Activated naive CD4-positive, alpha-beta T cell treated with anti-CD3 and anti-CD28 coated beads for 36 hours (primary cell): ENCODE measurements at places on chromosomes 2 and 18. TPM values are rescaled to one million over a fixed set of nuclear protein-coding genes. Genes with fewer than 3 reads are reported as not detected.

DNA sequence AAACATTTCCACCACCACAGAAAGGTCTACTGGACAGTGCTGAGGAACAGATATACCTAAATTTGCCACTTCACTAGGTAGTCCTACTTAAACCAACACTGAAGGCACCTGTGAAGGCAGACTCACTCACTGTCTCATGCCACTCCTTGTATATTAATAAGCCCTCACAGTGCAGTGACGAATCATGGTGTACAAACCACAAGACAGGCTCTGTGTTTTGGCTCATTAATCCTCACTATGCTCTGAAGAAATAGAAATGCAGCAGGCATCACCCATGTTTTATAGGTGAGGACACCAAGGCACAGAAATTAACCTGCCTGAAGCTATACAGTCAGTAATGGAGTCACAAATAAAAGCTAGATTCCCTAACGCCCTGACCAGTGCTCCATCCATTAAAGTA is 44.3 kb downstream of the BARD1 start:
- peaks cover 52% of the 10 kb centered on the region for H3K36me3 ChIP-seq
- H3K27ac ChIP-seq = no peak overlapping the region
- H3K27me3 ChIP-seq = no peaks in the 10 kb centered on the region
- no peaks in the 10 kb centered on the region for H3K4me1 ChIP-seq
- H3K4me3 ChIP-seq = no peak overlapping the region

GRCh38 chr2:69061525-69061924 is 48.5 kb downstream of the ANTXR1 start:
- H3K27me3 ChIP-seq = peaks cover 33% of the 10 kb centered on the region
- H3K36me3 ChIP-seq = no peaks in the 10 kb centered on the region
- DNase-seq = no peak
- no peaks in the 10 kb centered on the region for H3K4me1 ChIP-seq
- no peak overlapping the region for H3K27ac ChIP-seq
- H3K4me3 ChIP-seq = no peak overlapping the region

Gene IL1RL2
- total RNA-seq = 0.30 TPM

GRCh38 chr2:46800218-46800617 is 115.4 kb downstream of the MCFD2 start:
- no peak for DNase-seq
- H3K27ac ChIP-seq = no peak overlapping the region
- no peaks in the 10 kb centered on the region for H3K4me1 ChIP-seq
- H3K36me3 ChIP-seq = no peaks in the 10 kb centered on the region
- no peaks in the 10 kb centered on the region for H3K27me3 ChIP-seq

Gene PDCD1
- total RNA-seq = 8.3 TPM

- no peak overlapping the region for H3K27ac ChIP-seq
- peaks cover 17% of the 10 kb centered on the region for H3K36me3 ChIP-seq
- DNase-seq = no peak
These were observed 67.2 kb downstream of the TMEM131 start for GRCh38 chr2:97928591-97928990.

- no peak overlapping the region for H3K27ac ChIP-seq
- H3K4me1 ChIP-seq = no peaks in the 10 kb centered on the region
- DNase-seq = no peak
- H3K36me3 ChIP-seq = no peaks in the 10 kb centered on the region
These were observed 83.7 kb upstream of the FSHR start for GRCh38 chr2:49237867-49238603.

Gene YPEL5
- total RNA-seq = 33.3 TPM

DNA sequence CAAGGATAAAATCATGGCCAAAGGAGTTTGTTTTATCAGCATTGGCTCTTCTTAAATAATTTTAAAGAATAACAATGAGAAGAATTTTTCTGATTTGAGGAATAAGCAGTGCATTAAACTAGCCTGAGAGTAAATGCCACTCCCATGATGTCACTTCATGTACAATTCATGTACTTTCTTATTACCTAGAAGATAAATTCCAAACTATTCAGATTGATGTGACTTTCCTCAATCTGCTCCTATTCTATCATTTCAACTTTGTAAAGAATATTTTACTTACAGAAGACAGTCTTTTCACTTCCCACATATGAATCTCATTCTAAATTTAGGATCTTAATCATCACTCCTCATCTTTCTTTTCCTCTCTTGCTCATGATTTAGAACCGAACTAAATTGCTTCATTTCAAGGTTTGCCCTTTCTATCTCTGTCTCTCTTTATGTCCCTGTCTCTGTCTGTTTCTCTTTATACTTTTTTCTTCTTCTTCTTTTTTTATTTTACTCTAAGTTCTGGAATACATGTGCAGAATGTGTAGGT is 1142.0 kb upstream of the PIK3C3 start:
- no peaks in the 10 kb centered on the region for H3K4me1 ChIP-seq
- H3K27me3 ChIP-seq = no peaks in the 10 kb centered on the region
- no peak overlapping the region for H3K4me3 ChIP-seq
- H3K36me3 ChIP-seq = no peaks in the 10 kb centered on the region
- H3K27ac ChIP-seq = no peak overlapping the region

Gene COL4A4
- total RNA-seq = not detected

DNA sequence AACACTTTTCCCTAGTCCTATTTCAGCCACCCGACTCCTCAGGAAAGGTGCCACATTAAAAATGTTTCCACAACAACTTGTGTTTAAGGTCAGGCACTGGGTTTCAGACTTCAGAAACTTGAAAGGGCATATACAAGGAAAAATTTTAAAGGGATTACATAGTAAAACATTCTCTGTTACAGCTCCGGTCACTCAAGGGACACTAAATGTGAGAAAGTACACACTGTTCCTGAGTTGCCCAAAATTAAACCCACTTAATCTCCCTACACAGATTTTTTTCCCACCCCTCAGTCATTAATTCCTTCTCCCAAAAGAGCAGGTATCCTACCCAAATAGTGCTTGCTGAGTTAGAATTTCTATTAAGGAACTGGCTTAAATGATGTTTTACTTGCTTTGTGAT is 14.2 kb downstream of the STK39 start:
- DNase-seq = no peak
- H3K27ac ChIP-seq = peak overlapping the region; percentile 55
- H3K4me3 ChIP-seq = no peak overlapping the region
- peaks cover 46% of the 10 kb centered on the region for H3K4me1 ChIP-seq
- H3K27me3 ChIP-seq = no peaks in the 10 kb centered on the region
- peaks cover 39% of the 10 kb centered on the region for H3K36me3 ChIP-seq

- H3K36me3 ChIP-seq = no peaks in the 10 kb centered on the region
- H3K4me1 ChIP-seq = peaks cover 7% of the 10 kb centered on the region
- DNase-seq = no peak
- H3K27me3 ChIP-seq = no peaks in the 10 kb centered on the region
- no peak overlapping the region for H3K27ac ChIP-seq
These were observed 164.5 kb downstream of the CERS6 start for GRCh38 chr2:168620554-168620953.

GRCh38 chr2:46202453-46202852 is 94.8 kb upstream of the EPAS1 start:
- H3K4me3 ChIP-seq = no peak overlapping the region
- DNase-seq = no peak

Gene CDH2
- total RNA-seq = not detected

GRCh38 chr2:7527165-7527722 is 610.0 kb downstream of the RNF144A start:
- no peak overlapping the region for H3K27ac ChIP-seq
- H3K27me3 ChIP-seq = no peaks in the 10 kb centered on the region
- no peak for DNase-seq
- peaks cover 29% of the 10 kb centered on the region for H3K36me3 ChIP-seq
- H3K4me1 ChIP-seq = peaks cover 46% of the 10 kb centered on the region

Gene MSH6
- total RNA-seq = 127 TPM

DNA sequence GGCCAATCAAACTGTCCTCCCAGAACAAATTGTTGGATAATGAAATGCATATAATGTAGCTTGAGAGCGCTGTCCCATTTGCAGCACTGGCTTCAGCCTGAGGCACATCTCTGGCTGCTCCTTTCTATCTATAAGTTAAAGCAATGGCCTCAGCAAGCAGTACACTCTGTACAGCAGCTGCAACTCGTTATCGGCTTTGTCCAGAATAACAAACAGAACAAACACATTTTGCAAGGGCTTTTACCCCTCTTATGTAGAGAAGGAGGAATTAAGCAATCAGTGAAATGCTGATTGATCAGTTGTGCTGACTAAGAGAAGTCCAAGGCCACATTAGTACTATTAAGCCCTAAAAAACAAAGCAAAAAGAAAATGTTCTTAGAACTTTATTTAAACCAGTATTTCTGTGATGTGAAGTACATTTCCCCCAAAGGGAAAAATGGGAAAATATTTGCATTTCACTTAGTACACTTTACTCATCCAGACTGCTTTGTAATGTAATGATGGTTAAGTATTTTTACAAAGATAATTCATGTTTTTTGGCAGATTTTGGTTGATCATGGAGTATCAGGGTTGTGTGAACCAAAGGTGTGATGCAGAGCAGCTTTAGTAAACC is 15.0 kb upstream of the CPS1 start:
- H3K36me3 ChIP-seq = no peaks in the 10 kb centered on the region
- H3K4me1 ChIP-seq = no peaks in the 10 kb centered on the region
- no peak overlapping the region for H3K4me3 ChIP-seq
- H3K27me3 ChIP-seq = peaks cover 9% of the 10 kb centered on the region

- no peak overlapping the region for H3K4me3 ChIP-seq
- H3K36me3 ChIP-seq = peaks cover 2% of the 10 kb centered on the region
- peaks cover 8% of the 10 kb centered on the region for H3K4me1 ChIP-seq
- no peaks in the 10 kb centered on the region for H3K27me3 ChIP-seq
- no peak overlapping the region for H3K27ac ChIP-seq
These were observed 14.3 kb downstream of the IMPA2 start for GRCh38 chr18:11995445-11996189.

DNA sequence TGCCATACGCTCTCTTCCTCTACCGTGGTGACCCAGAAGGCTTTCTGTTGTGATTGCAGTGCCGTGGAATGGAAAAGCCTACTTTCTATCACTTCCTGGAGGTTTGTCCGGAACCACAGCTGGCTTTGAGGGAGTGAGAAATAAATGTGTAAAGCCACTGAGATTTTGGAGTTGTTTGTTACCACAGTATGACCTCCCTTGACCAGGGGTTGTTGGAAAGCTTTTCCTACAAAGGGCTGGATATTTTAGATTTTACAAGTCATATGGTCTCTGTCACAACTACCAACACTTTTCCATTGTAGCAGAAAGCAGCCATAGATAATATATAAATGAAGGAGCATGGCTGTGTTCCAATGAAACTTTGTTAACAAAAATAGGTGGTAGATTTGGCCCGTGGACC is 70.3 kb downstream of the VAPA start:
- H3K27ac ChIP-seq = no peak overlapping the region
- H3K36me3 ChIP-seq = no peaks in the 10 kb centered on the region
- peaks cover 2% of the 10 kb centered on the region for H3K27me3 ChIP-seq
- no peak overlapping the region for H3K4me3 ChIP-seq
- no peaks in the 10 kb centered on the region for H3K4me1 ChIP-seq

DNA sequence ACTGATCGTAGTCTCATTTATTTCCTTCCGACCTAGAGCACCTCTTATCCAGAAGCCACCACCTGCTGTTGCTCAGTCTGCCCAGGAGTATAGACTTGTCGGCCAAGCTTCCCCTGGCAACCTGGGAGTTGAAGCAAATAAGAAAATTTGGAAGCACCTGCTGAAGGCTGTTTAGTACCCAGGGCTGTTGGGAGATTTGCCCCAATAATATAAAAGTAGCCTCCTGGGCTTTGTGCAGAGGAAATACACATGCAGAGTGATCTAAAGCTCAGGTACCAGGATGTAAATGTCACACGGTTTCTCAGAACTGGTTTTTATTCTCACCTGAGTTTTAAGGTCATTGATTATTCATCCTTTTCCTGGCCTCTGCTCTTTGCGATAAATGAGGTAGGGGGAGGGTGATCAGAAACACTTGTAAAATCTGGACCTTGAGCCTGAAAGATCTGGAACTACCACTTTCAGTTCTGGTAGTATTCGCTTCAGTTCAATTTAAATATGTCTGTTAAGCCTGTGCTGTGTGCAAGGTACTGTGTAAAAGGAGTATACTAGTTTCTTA is 789 bp upstream of the COX7A2L start:
- H3K4me3 ChIP-seq = peak overlapping the region; percentile 83
- peaks cover 6% of the 10 kb centered on the region for H3K36me3 ChIP-seq
- no peaks in the 10 kb centered on the region for H3K27me3 ChIP-seq
- H3K4me1 ChIP-seq = peaks cover 35% of the 10 kb centered on the region
- no peak for DNase-seq

Gene UGT1A9
- total RNA-seq = not detected

GRCh38 chr2:71583876-71584275 is 130.5 kb downstream of the DYSF start:
- no peak overlapping the region for H3K27ac ChIP-seq
- H3K27me3 ChIP-seq = no peaks in the 10 kb centered on the region
- no peaks in the 10 kb centered on the region for H3K4me1 ChIP-seq
- DNase-seq = no peak

Gene FTCDNL1
- total RNA-seq = 5.2 TPM

DNA sequence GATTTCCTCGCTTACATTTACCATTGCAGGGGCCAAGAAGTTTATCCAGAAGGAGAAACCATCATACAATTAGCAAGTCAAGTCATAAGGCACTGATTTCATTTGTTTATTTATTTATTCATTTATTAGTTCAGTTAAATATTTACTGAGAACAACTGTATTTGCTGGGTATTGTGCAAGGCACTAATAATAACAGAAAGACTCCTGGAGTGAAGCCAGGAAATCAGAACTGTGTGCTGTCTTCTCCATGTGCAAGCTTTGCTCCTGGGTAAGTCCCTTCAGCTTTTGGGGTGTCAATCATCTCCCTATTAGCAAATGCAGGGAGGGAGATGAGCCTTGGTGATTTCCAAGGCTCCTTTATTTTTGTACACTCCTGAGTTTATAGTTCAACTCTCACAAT is 341.6 kb upstream of the MEIS1 start:
- H3K4me1 ChIP-seq = no peaks in the 10 kb centered on the region
- no peaks in the 10 kb centered on the region for H3K27me3 ChIP-seq
- H3K36me3 ChIP-seq = no peaks in the 10 kb centered on the region

Gene FAM161A
- 5.0 TPM for total RNA-seq

Gene CHRNG
- total RNA-seq = not detected

Gene DLX2
- total RNA-seq = not detected

DNA sequence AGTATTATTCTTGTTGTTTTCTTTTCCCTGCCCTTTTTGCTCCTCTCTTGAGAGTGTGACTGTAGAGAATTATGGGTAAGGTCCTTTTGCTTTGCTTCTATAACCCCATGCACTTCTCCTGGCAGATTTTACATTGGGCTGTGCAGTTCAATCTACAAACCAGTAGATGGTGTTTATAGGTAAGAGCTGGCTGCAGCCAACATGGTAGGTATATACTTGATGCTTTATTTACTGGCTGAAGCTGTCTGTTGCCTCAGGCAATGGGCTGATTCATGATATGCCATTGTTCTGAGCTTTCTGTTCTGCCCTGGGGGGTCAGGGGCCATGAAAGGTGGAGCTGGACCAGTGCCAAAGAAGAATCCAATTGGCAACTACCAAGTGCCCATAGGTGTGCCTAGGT is 48.3 kb upstream of the MYL1 start:
- H3K4me3 ChIP-seq = no peak overlapping the region
- no peak for DNase-seq
- no peak overlapping the region for H3K27ac ChIP-seq
- H3K4me1 ChIP-seq = no peaks in the 10 kb centered on the region
- no peaks in the 10 kb centered on the region for H3K36me3 ChIP-seq

Gene CYTIP
- 599 TPM for total RNA-seq

GRCh38 chr2:195543902-195544894 is 112.8 kb upstream of the SLC39A10 start:
- H3K4me1 ChIP-seq = peaks cover 67% of the 10 kb centered on the region
- DNase-seq = peak; percentile 72
- peak overlapping the region; percentile 91 for H3K27ac ChIP-seq
- H3K27me3 ChIP-seq = no peaks in the 10 kb centered on the region
- H3K4me3 ChIP-seq = peak overlapping the region; percentile 40
